ENCODE measurements at places on chromosomes 5 and 9. TPM values are rescaled to one million over a fixed set of nuclear protein-coding genes. Genes with fewer than 3 reads are reported as not detected.

PITX1 gene
- total RNA-seq, result not detected

DNA sequence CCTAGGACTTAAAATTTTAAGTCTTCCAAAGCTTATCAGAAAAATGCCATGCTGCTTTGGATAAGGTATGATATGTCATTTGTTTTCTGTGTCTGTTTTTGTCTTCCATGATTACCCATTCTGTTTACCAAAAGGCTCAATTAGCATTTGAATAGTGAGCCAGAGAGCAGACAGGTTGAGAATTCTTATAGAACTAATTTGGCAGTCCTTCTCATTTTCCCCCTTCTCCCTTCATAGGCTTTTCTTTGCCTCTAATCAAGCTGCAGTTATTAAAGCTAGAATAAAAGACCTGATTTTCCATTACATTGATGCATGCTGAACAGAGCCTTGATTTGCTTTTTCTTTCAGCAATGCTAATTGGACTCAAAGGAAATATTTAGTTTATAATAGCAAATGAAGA lies 993.0 kb downstream of the MAT2B start:
- no peak for DNase-seq

- no peak for DNase-seq
Observed at GRCh38 chr5:158414780-158415179, 555.8 kb upstream of the CLINT1 start.

GRCh38 chr5:180830253-180831138 lies 27.9 kb upstream of the MGAT1 start:
- no peak for DNase-seq

GRCh38 chr9:127847178-127847510 lies 7.3 kb downstream of the ENG start:
- DNase-seq, result no peak

DNA sequence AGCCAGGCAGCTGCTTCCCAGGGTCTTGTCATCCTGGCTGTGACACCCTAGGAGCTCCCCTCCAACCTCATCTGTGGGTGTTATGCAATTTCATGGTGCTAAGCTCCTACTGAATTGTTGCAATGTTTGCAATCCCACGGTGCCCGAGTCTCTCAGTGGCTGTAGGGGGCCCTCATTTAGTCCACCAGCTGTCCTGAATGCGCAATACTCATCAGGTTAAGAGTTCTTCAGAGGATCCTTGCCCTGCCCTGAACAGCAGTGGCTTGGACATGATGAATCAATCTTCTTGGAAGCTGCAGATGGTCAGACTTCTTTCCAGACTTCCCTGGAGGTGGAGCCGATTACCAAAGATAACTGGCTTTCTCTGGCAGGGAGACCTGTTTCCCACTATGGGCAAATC lies 584.1 kb downstream of the CCDC171 start:
- no peak for DNase-seq

DNA sequence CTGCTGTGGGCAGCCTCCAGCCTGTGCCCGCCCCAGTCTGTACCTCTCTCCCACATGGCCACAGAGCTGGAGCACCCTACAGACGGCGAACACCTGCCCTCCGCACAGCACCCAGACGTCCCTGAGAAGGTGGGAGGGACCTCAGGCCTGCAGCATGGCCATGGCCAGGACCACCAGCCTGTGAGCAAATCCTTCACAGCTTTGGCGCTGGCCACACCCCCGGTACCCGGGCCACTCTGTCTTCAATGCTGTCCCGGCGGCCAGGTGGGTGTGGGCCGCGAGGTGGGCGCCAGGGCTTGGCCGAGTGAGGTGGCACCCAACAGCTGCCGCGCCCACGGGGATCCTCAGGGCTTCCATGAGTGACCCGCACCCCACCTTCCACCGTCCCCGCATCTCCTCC lies 18.7 kb downstream of the NOTCH1 start:
- DNase-seq, result no peak

CDKN2B-AS1 gene
- total RNA-seq, result 0.21 TPM

GRCh38 chr9:103902263-103902662 lies 191.8 kb upstream of the SMC2 start:
- no peak for DNase-seq

- no peak for DNase-seq
Observed at GRCh38 chr9:114757395-114757794, 48.4 kb downstream of the TNFSF15 start.

PCDHGC4 gene
- 15.9 TPM for total RNA-seq

DNA sequence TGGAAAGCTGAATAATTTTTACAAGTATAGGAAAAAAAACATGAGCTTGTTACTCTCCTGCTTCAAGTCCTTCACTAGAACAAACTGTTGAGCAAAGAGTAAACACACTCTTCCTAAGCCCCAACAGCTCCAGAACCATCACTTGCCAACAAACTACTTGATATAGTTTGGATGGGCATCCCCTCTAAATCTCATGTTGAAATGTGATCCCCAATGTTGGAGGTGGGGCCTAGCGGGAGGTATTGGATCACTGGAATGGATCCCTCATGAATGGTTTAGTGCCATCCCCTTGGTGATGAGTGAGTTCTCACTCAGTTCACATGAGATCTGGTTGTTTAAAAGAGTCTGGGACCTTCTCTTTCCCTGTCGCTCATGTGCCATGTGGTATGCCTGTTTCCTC lies 82.8 kb downstream of the PLPP1 start:
- DNase-seq, result no peak

ZBED3 gene
- total RNA-seq, result 12.1 TPM

GRCh38 chr5:6730407-6730806 lies 17.2 kb downstream of the TENT4A start:
- DNase-seq, result no peak

DNA sequence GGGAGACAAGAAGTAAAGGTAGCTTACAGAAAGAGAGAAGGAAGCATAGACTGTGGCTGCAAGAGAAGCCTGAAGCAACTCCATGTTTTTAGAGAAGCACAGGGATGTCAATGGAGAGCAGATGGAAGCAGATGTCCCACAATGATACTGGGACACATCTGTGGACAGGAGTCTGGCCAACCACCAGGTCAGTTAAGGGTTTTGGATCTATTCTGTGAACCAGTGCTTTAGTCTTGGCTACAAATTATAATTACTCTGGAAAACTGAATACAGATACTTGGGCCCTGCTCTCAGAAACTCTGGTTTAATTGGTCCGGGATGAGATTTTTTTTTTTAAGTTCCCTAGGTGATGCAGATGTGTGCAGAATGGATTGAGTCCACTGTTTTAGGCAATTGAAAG lies 592.8 kb downstream of the CSNK1G3 start:
- DNase-seq, result no peak

GRCh38 chr5:5141625-5142525 lies 1.7 kb downstream of the ADAMTS16 start:
- peak; percentile 70 for DNase-seq

Data from neural crest cell (in vitro differentiated cells).